ENCODE measurements at places on chromosomes 6 and 20.

DNA sequence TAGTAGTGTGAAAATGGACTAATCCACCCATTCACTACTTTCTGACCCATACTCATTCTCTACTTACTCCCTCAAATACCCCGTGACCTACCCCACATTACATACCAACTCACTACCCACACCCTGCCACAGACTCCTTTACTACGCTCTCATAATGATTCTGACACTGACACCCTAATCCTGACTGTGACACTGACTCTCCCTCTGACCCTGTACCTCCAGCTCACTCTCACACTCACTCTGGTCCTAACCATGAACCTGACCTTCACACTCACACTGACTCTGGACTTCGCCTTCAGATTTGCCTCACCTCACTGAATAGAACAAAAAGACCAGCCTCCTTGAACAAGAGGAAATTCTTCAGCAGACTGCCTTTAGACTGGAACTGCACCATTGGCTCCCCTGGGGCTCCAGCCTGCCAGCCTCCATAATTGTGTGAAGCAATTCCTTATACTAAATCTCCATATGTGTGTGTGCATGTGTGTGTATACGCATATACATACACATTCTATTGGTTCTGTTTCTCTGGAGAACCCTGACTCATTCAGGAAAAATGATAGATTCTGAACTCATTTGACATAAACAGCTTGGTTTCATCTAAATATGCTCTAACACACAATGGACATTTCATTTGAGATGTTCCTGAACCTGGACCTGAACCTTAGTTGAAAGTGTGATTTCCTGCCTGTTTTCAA lies 10.5 kb upstream of the ZNF343 start:
- no peak for DNase-seq

GRCh38 chr6:80488190-80488589 lies 381.7 kb downstream of the BCKDHB start:
- no peak for DNase-seq

- no peak for DNase-seq
These were observed 16.4 kb upstream of the COL12A1 start for GRCh38 chr6:75222261-75222660.

DNA sequence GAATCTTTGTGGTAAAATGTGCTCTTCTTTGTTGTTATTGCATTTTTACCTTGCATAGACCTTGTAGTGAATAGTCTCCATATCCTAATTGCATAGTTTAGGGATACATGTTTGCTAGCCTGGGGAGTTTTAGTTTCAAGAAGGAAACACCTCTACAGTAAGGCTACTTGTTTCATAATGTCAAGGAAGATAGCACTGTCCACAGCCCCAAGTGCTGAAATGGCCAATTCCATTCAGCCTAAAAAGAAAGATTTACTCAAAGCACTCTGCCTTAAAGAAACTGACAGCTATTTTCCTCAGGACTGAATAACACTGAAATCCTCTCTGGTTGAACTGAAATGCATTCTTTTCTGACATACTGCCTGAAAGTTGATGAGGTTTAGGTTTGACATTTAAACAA lies 2.6 kb downstream of the HCRTR2 start:
- peak; percentile 22 for DNase-seq

DNA sequence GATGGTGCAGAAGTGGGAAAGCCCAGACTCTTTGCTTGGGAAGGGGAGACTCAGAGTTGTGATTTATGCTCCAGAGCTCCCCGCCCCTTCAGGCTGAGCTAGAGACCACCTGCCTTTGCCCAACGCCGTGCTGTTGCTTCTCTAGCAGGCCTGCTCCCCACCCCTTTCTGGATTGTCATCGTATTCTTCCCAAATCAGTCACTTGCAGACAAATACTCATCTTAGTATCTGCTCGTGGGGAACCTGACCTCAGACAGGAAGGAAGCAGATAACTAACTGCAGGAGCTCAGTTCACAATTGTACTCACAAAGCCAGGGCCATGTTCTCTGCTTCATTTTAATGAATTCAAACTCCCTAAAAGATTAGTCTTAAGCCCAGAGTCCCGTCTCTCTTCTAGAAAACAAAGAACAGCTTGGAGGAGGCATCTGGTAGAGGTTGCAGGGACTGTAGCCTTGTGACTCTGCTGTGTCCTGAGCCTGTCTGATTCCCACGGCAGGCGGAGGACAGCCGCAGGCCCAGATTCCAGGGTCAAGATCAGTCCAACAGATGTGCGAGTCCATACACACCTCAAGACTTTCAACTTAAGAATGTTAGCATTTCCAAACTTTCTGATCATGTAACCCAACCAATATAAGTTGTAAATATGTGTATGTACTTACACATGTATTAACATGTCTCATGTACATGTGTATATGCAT lies 57.2 kb upstream of the GGTLC1 start:
- DNase-seq, result no peak

- DNase-seq, result no peak
These were observed 35.9 kb downstream of the FOXC1 start for GRCh38 chr6:1645466-1646185.

GRCh38 chr6:140284871-140285270 lies 910.4 kb upstream of the CITED2 start:
- DNase-seq, result no peak
